ENCODE measurements at places on chromosomes 3 and 15. TPM values are rescaled to one million over a fixed set of nuclear protein-coding genes. Genes with fewer than 3 reads are reported as not detected.

GRCh38 chr3:144409319-144409718, 437.7 kb downstream of the DIPK2A start:
- no peak for ATAC-seq

- peak; percentile 32 for ATAC-seq
Measured at GRCh38 chr3:10955711-10956453, 36.7 kb upstream of the SLC6A1 start.

DNA sequence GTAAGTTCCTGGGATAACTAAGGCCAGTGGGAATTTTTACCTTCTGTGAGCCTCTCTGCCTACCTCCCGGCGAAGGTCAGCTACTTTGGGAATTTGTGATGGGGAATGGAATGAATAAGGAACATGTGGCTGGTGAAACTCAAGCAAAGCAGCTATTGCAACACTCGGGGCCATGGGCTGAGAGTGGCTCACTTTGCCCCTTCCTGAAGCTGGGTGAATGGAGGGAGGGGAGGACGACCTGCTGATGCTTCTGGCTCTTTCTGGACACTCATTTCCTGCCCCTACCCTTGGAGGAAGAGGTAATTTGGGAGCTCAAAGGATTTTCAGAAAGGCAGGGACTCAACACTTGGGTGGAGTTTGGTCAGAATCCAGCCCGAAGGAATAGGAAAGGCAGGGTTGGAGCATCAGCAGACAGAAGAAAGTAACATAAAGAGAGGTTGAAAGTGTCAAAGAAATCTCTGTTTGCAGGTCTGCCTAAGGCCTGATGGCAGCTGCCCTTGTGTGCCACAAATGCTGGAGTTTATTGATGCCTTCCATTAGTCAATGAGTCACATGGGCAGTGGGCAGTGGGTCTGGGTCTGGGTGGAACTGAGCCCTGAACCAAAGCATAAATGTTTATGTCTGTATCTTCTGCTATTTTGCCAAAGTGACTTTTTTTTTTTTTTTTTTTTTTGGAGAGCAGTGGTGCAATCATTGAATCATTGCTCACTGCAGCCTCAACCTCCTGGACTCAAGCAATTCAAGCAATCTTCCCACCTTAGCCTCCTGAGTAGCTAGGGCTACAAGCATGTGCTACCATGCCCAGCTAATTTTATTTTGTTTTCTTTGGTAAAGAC, 12.4 kb downstream of the LAMP3 start:
- no peak for ATAC-seq

- no peak for ATAC-seq
Measured at GRCh38 chr3:106097817-106098435, 229.1 kb upstream of the CBLB start.

- ATAC-seq = no peak
Measured at GRCh38 chr15:61621146-61621545, 392.0 kb upstream of the RORA start.

- no peak for ATAC-seq
Measured at GRCh38 chr3:108569336-108569735, 19.9 kb downstream of the CIP2A start.

DNA sequence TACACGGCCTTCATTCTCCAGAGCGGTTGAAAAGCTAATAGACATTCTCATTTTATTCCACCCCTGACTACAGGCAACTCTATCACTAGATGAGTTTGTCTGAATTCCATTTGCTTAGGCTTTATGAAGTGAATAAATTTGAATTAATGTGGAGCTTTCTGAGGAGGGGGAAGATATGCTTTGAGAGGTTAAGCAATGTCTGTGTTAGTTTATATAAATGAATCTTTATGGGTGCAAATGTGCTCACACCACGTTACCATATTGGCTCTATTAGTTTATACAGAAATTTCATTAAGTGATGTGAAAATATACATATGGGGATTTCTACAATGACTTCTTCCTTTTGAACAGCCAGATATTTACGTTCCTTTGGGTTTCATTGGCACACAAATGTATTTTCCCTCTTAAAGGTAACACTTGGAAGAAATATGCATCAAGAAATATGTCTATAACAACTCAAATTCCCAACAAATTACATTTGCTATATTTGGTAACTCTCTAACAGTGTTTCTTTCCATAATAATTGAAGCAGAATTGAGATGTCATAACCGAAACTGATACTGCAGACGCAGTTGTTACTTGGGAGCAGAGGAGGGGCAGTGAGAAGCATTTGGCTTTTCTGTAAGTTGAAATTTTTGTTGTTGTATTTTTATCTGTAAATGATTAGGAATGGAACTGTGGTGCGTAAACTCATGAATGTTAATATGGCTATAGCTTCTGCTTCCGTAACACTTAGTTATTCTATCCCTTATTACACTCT, 359.4 kb downstream of the CACNA2D3 start:
- no peak for ATAC-seq

Gene SNURF
- 5.9 TPM for total RNA-seq

DNA sequence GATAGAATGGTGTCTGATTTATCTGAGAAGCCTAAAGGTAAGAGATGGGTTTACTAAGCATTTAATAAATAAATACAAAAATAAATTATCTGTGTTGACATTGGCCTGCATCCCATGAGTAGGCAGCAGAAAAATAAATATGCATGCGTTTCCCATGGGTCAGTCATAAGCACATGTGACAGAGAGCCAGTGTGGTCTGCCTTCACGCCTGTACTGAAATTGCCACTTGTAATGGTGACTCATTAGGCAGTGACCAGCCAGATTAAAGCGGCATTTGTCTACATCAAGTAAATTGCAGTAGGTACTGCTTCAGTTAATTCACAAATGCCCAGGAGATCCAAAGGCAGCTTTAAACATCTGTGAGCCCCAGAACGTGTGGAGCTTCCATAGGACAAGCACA, 399.6 kb downstream of the NAALADL2 start:
- ATAC-seq = no peak

Gene PCBP4
- 80.7 TPM for total RNA-seq

- no peak for ATAC-seq
Measured at GRCh38 chr15:99345832-99346462, 94.7 kb downstream of the LRRC28 start.

DNA sequence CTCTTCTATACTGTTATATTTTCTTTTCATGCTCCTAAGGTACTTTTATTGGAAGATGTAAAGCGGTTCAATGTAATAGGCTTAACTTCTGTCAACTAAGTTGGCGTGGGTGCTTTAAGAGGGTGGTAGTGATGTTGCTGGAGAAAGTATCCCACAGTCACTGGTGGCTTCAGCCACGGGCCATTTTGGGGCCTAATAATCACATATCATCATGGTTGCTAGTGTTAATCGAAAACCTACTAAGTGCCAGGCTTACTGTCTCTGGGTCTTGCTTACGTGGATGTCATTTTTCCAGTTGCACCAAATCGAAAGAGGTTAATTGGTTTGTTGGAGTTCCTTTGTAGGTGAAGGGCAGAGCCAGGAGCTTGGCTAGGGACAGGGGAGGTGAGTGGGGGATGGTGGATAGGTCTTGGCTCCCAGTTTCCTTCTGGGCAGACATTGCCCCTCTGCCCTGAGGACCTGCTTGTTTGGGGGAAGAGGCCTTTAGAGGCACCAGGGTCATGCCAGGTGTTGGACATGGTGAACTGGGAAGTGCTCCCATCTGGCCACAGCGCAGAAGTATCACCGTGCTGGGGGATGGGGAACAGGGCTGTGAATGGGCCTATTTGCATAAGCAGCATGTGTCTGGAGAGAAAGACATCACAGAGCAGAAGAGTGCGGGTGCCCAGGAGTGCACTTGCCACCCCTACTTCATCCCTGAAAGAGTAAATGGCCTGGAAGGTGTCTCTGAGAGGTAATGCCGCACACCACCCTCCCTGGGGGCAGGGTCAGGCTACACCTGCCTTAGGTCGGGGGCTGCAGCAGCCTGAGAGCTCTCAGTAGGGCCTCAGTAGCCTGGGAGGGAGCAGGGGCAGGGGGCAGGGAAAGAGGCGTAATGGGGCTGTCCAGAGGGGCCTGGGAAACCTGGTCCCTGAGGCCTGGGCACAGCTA, 62.4 kb upstream of the POLG start:
- ATAC-seq = no peak

Gene COL7A1
- 3.9 TPM for total RNA-seq

Gene CPNE4
- total RNA-seq = not detected

Gene H1-8
- not detected for total RNA-seq

Gene RARB
- 30.0 TPM for total RNA-seq

- no peak for ATAC-seq
Measured at GRCh38 chr3:101873619-101874018, 24.3 kb downstream of the NFKBIZ start.

- no peak for ATAC-seq
Measured at GRCh38 chr3:16251316-16252085, 13.2 kb downstream of the DPH3 start.

Gene TMCO5A
- not detected for total RNA-seq

- no peak for ATAC-seq
Measured at GRCh38 chr3:171833789-171834460, 9.2 kb upstream of the TMEM212 start.

Gene EFCAB12
- not detected for total RNA-seq

GRCh38 chr3:63762934-63763550, 56.1 kb upstream of the C3orf49 start:
- no peak for ATAC-seq

Gene STRIT1
- total RNA-seq = not detected

Gene ASB14
- total RNA-seq = not detected

GRCh38 chr3:134374105-134374790, at the start of gene AMOTL2:
Gene AMOTL2, minus strand, starts transcription at chr3:134374447. Its CDS starts 3,014 bp downstream, at chr3:134371433.
- ATAC-seq = peak; percentile 88

DNA sequence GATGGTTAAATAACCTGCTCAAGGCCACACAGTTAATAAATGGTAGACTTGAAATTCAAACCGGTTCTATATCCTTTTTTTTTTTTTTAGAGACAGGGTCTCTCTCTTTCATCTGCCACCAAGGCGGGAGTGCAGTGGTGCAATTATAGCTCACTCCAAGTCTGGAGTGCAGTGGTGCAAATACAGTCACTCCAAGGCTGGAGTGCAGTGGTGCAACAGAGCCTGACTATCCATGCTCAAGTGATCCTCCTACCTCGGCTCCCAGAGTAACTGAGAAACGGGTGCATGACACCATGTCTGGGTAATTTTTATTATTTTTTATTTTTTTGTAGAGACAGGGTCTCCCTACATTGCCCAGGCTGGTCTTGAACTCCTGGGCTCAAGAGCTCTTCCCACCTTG, 23.4 kb downstream of the DPP8 start:
- ATAC-seq = no peak

GRCh38 chr3:18825665-18826064, 322.6 kb upstream of the KCNH8 start:
- no peak for ATAC-seq

GRCh38 chr15:59591356-59591755, 20.2 kb upstream of the GCNT3 start:
- no peak for ATAC-seq

GRCh38 chr15:49815950-49816349, 195.1 kb downstream of the DTWD1 start:
- no peak for ATAC-seq

DNA sequence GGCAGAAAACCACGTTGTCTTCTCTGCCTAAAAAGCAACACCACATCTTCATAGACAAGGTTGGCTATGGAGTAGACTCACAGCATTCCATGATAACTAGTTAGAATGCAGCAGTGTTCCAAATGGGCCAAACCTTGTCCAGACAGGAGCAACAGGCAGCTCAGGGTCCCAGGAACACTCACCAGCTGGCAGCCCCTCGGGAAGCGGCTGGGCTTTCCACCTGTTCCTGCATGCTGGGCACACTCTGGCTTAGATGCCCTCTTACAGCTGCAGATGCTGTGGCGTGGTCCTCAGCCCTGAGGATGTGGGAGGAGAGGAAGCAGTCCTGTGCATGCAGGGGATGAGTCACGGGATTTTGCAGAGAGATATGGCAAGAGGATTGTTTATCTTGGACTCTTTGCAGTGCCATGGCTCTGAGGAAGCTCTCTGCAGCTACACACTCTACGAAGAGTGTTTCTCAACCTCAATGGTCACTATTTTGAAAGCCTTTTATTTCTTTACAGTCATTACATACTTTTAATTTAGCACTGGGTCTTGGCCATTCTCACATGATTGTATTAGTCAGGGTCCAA, 11.3 kb downstream of the NRROS start:
- ATAC-seq = peak; percentile 95

Gene GOLGA6L10
- total RNA-seq = 1.2 TPM

DNA sequence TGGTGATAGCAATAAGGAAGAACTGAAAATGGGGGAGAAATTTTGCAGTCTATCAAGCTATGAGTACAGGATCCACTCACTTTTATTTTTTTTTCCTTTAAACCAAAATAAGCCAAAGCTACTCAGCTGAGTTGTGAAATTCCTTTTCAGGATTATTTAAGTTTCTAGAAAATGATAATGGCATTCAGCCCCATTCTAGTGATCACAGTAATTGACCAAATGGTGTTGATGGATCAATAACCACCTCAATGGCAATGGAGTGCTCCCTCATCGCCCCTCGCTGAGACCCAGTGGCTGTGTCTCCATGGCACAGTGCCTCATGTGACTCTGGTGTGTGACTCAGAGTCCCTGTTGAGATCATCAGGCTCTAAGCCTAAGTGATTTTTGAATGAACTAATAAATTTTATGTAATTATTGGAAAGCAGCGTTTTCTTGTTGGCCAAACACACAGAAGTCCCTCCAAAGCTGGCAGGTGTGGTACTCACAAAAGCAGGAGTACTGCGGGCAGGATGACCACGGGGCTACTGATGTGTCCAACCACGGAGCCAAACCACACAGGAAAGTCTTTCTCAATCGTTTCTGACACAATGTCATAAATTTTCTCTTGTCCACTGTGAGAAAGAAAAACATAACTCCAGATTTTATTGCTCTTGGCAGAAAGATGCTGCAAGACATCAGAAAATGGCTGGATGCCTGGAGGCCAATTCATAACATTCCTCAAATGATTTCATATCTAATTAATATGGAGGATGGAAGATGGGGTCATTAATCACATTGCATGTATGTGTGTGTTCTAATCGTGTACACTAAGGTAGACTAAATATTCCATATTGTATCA, 14.4 kb upstream of the STARD5 start:
- peak; percentile 85 for ATAC-seq

- ATAC-seq = no peak
Measured at GRCh38 chr3:45716790-45717336, 27.7 kb downstream of the SACM1L start.

Gene ADAMTS9
- 42.9 TPM for total RNA-seq

Data from gastroesophageal sphincter (tissue), 4 donors.